ENCODE measurements at places on chromosomes 6 and 20. TPM values are rescaled to one million over a fixed set of nuclear protein-coding genes. Genes with fewer than 3 reads are reported as not detected.

GRCh38 chr6:14321992-14322772 lies 204.6 kb downstream of the CD83 start:
- DNase-seq: no peak

- DNase-seq: no peak
Measured at GRCh38 chr20:40948465-40949267, 80.0 kb upstream of the TOP1 start.

- DNase-seq: no peak
Measured at GRCh38 chr6:96156425-96156824, 140.7 kb downstream of the FUT9 start.

GRCh38 chr20:40431611-40432010 lies 257.4 kb downstream of the MAFB start:
- no peak for DNase-seq

GRCh38 chr20:48002517-48002970 lies 217.3 kb upstream of the SULF2 start:
- DNase-seq: no peak

DNA sequence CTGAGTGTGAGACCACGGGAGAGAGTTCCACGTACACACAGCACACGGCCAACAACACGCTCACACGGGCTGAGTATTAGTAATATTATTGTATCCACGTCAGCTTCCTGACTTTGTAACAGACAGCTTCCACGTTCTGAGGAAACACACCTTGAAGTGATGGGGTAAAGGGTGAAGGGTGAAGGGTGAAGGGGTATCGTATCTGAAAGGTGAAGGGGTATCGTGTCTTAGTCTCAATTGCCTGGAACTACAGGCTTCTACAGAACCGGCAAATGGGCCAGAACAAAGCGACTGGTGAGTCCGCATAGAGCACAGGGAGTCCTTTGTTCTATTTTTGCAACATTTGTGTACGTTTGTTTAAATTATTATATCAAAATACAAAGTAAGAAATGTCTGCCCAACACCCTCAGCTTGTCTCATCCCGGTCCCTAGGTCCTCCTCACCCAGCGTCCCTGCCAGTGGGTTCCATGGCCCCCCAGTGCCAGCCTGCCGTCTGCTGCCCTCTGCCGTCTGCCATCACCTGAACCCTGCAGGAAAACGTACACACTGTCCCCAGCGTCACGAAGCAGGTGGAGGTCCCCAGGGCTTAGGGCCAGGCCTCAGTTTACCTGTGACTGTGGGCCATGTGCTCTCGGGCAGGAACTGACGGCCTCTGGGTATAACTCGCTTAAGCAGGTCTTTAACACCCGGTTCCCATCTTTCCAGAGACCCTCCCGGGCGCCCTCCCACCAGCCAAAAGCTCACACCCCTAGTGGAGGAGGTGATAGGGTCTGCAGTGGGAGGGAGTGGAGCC lies 4.4 kb upstream of the HELZ2 start:
- DNase-seq: no peak

DNA sequence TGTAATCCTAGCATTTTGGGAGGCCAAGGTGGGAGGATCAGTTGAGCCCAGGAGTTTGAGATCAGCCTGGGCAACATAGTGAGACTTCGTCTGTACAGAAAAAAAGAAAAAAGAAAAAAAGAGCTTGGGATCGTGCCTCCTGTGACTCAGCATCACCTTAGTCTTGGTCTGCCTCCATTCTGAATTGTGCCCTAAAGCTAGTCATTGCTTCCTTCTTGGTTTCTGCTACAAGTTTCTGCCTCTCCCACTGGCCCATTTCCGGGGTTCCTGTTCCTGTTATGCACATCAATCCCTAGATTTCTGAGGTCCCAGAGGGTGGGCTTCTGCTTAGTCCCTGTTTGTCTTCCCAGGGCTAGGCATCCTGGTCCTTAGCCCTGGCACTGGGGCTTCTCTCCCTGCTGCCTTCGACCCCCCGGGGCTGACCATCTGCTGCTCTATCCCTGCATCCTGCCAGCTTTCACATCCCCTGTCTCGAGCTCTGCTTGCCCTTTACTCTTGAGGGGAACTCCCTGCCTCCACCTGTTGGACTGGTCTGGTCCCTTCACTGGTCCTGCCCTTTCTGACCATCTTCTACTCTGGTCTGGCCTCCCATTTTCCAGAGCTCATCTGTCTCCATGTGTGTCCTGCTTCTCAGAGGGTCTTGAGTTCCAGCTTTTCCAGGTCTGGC lies 77.5 kb upstream of the ESR1 start:
- DNase-seq: no peak

GRCh38 chr20:43904827-43905177 lies 9.8 kb upstream of the TOX2 start:
- no peak for DNase-seq

- no peak for DNase-seq
Measured at GRCh38 chr6:158410784-158411183, 98.5 kb downstream of the TULP4 start.

- no peak for DNase-seq
Measured at GRCh38 chr6:129842881-129843409, 18.2 kb downstream of the TMEM244 start.

- DNase-seq: no peak
Measured at GRCh38 chr20:57790176-57790575, 80.4 kb upstream of the PMEPA1 start.

DNA sequence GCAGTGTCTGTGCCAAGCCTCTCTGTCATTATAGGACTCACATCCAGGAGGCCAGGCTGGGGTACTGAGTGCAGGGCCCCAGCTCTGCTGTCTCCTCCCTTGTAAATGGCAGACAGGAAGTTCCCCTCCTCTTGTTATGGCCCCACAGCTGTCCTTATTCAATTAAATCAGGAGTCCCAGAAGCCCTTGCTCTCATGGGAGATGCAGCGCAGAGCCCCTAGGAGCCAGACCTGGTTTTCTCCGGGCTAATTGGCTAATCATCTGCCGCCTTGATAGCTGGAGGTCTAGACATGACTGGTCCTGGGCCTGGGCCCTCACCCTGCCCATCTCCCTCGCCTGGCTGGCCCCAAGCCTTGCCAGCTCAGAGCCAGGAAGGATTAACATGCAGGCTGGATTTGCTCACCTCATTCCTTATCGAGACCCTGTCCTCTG lies 172.0 kb downstream of the VEGFA start:
- DNase-seq: no peak

- no peak for DNase-seq
Measured at GRCh38 chr6:96184798-96185197, 169.0 kb downstream of the FUT9 start.

DNA sequence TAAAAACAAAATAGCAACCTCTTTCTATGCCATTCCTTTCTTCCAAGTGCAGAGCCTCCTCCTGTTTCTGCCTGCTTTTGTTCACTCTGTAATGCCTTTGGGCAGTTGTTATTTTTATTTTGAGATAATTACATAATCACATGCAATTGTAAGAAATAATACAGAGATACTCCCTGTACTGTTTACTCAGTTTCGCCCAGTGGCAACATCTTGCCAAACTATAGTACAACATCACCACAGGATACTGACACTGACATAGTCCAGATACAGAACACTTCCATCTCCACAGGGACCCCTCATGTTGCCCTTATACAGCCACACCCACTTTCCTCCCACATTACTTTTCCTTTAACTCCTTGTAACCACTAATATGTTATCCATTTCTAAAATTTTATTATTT lies 59.7 kb downstream of the BANF2 start:
- DNase-seq: no peak

DNA sequence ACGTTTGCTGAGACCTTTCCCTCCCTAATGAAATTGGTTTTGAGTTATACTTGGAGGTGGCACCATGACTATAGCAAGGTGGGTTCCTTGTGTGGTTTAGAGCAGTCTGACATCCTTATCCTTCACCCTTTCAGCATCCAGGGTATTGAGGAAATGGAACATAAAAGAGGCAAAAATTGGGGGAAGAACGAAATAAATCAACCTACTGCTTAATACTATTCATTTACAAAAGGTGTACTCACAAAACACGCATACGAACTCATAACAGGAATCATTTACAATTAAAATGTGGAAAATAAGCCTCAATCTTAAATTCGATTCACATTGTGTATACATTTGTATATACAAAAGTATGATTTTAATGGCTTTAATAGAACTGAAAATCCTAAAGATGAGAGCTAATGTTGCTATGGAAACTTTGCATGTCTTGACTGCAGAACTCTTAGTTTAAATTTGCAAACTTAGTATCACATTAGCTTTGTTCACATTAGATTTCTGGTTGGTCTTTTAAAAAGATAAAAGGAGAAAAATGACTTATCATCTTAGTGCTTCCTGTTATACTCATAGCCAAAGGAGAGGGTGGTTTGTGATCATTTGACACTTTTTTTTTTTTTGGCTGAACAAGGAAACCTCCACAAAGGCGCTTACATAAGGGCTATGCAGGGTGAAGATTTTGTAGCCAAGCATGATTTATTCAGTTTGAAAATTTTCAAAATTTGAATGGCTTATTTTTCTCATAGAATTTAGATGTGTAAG lies 76.1 kb upstream of the ATXN1 start:
- DNase-seq: no peak

DNA sequence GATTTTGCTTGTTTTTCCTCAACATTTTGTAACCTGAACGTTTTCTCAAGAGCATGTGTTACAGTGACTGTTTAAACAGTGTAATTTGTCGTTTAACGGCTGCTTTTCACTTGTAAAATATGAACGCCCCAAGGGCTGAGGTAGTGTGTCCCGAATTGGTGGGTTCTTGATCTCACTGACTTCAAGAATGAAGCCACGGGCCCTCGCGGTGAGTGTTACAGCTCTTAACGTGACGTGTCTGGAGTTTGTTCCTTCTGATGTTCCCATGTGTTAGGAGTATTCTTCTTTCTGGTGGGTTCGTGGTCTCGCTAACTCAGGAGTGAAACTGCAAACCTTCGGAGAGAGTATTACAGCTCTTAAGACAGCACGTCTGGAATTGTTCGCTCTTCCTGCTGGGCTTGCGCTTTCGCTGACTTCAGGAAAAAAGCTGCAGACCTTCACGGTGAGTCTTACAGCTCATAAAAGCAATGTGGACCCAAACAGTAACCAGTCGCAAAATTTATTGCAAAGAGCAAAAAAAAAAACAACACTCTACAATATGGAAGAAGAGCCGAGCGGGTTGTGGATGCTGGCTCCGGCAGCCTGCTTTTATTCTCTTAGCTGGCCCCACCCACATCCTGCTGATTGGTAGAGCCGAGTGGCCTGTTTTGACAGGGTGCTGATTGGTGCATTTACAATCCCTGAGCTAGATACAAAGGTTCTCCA lies 25.1 kb upstream of the TRIM27 start:
- no peak for DNase-seq

GRCh38 chr20:22771706-22772105 lies 187.3 kb upstream of the FOXA2 start:
- DNase-seq: no peak

DNA sequence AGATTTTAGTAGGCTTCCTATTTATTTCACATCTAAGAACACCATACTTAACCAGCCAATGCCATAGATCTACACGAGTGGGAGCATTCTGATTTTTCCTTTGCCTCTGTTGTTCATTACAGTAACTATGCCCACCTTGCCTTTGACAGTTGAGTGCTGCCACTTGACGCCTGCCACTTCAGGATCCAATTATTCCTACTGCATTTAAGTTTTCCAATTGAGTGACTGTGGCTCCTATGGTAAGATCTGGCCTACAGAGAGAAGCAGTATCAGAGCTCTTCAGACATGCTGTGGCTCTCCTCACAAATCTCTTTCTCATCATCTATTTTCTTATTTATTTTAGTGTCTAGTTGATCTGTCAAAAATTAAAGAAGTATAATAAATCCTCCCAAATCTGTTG lies 403.0 kb upstream of the SPTLC3 start:
- no peak for DNase-seq

DNA sequence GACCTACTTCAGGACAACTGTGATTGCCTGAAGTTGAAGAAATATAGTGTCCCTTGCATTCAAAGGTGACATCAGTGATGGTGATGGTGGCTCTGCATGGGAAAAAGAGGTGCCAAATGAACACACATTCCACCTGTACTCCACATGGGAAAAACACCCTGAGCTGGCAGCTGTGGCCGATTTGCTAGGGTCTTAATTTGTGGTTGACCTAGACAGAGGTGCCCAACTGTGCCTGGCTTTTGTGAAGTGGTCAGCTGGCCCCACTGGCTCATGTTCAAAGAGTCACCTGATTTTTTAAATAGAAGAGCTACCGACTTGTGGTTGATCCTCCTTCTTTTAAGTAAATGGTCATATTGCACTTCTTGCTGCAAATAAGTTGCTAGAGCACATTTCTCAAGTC lies 7.6 kb upstream of the GCNT2 start:
- no peak for DNase-seq

- no peak for DNase-seq
Measured at GRCh38 chr6:127290391-127291265, 24.0 kb downstream of the RNF146 start.

DNA sequence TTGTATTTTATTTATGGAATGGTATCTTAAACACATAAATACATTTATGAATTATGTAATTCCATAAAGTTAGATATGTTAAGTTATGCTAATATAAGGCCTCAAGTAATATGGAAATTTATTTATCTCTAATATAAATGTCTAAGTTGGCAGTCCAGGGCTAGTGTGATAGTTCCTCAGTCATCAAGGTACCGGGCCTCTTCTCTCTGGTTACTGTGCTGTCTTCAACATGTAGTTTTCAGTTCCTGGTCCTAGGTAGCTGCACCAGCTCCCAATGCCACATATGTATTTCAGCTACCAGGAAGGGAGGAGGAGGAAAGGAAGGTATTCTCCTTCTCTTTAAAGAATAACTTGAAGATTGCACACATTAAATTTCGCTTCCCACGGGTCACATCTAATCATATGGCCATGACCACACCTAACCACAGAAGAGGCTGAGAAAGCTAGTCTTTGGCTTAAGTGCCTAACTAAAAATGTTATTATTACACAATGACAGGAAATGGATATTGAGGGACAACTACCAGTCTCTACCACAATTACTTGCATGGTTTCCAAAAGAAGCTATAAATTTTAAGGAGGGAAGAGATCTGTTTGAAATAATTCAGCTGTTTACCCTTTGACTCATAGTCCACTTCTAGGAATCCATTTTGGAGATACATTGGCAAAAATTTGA lies 68.6 kb downstream of the BCKDHB start:
- no peak for DNase-seq

GRCh38 chr20:45552456-45552855 lies 5.3 kb upstream of the EPPIN start:
- no peak for DNase-seq

DNA sequence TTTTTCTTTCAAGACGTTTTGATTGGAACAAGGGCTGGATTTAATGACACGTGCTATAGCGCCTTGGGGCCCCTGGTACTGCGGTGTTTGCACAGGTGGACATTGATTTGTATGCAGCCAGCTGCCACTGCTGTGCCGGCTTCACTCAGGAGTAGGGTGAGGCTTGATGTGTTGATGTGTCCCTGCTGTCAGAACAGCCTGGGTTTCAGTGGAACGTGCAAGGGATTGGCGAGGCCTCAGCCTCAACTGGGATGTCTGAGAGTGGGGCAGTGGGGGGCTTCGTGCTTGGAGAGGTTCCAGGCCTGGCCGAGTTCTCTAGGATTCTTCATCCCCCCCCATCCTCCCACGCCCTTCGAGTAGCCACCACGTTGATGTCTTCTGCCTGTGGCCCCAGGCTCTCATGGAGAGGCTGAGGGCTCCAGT lies 23.0 kb downstream of the PYGB start:
- no peak for DNase-seq

GRCh38 chr6:131600716-131601115 lies 27.3 kb downstream of the MED23 start:
- no peak for DNase-seq

ANKRD6 gene
- 11.9 TPM for total RNA-seq

CGA gene
- total RNA-seq: not detected

BPIFB4 gene
- total RNA-seq: 1.1 TPM

RIPPLY2 gene
- 0.23 TPM for total RNA-seq

MEI4 gene
- total RNA-seq: 3.0 TPM

PCSK2 gene
- total RNA-seq: 2.7 TPM

KIF25 gene
- total RNA-seq: 0.28 TPM

MTG2 gene
- 53.0 TPM for total RNA-seq

HLA-DQB1 gene
- total RNA-seq: 3.0 TPM

XKR7 gene
- total RNA-seq: 0.05 TPM

CRISP3 gene
- 0.28 TPM for total RNA-seq

All from prostate gland (tissue), 2 donors.